Placental pericyte (primary cell): ENCODE measurements at places on chromosomes 6 and 20. TPM values are rescaled to one million over a fixed set of nuclear protein-coding genes. Genes with fewer than 3 reads are reported as not detected.

Gene ADGRG6
- total RNA-seq: 11.4 and 35.4 TPM in 2 replicates

Gene ZNF512B
- 10.9 and 16.0 TPM in 2 replicates for total RNA-seq

Gene CHMP4B
- 26.1 and 61.7 TPM in 2 replicates for total RNA-seq

Gene NDUFAF4
- total RNA-seq: 4.4 and 11.2 TPM in 2 replicates

Gene IMPG1
- total RNA-seq: not detected in 2 replicates
